ENCODE measurements at places on chromosomes 6 and 20. TPM values are rescaled to one million over a fixed set of nuclear protein-coding genes. Genes with fewer than 3 reads are reported as not detected.

GRCh38 chr6:761997-762396 is 69.1 kb upstream of the EXOC2 start:
- no peak for DNase-seq

DNA sequence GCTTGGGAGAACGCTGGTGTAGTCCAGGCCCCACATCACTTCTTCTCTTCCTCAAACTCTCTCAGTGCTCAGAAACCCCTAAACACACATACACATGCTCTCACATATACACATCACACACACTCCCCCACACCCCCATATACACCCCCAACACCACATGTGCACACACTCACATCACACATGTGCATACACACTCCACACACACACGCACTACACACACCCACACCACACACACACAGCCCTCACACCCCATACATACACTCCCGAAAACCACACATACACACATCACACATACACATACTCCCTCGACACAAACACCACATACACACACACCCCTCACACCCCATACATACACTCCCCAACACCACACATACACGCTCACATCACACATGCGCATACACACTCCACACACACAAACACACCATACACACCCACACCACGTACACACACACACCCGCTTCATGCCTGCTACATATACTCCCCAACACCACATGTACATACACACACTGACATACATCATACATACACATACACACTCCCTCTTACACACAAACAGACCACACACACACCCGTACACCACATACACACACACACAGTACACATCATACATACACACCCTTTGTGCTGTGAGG is 110.3 kb upstream of the TMEM170B start:
- DNase-seq, result no peak

The DACT2 gene
- total RNA-seq, result 1.6 TPM

The OSBPL2 gene
- total RNA-seq, result 52.3 TPM

DNA sequence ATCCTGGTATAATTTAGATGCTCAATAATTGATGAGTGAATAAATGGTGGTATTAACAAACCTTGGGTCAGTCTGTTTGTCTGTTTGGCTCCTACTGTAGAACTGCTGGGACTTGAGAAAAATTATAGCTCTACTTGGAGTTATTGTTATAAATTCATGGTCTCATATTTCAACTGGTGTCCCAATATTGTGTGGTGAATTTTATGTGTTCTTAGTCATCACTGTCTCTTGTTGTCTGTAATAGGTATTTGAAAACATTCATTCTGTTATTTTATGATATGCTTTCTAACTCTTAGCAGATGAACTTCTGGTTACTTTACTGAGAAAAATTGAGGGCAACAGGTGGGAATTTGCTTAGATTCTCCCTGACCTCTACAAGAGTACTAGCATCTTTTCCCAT is 221.4 kb downstream of the CDKAL1 start:
- DNase-seq, result no peak

- peak; percentile 48 for DNase-seq
These were observed 242.9 kb downstream of the CDC5L start for GRCh38 chr6:44630125-44631028.

- DNase-seq, result no peak
These were observed 10.0 kb downstream of the MBOAT1 start for GRCh38 chr6:20202324-20202658.

DNA sequence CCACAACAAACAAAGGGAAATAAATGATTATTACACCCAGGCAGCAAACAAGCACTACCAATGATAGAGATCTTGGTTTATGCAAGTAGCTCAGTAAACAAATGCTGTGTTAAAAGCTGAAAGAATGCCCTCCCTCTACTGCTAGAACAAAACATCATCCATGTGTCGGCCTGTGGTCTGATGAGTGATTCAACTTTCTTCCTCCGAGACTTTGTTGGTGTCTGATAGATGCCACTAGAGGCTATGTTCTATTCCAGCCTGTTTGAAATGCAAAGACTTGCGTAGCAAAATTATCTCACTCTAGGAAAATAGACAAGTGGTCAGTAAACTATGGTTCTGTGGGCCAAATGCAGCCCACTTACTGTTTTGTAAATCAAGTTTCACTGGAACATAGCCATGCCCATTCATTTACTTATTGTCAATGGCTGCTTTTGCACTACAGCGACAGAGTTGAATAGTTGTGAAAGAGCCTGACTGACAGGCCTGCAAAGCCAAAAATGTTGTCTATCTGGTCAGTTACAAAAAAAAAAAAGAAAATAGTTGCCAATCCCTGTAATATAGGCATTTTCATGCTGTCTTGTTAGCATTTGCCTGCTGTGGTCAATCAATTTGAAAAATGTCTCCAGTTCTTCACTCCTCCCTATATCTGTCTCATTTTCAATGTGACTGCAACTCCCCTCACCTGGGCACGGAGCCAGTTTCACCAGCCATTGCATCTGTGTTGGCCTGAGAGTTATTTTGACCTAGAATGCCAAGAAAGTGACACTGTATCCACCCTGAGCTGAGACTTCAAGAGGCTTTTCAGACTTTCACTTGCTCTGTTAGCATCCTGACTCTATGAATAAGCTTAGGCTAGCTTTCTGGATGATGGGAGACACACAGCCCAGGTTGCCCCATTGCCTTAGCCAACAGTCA is 544.6 kb upstream of the BTBD3 start:
- peak; percentile 49 for DNase-seq

- no peak for DNase-seq
These were observed 1.5 kb downstream of the SYNDIG1 start for GRCh38 chr20:24470746-24471582.

The TRERF1 gene
- 1.5 TPM for total RNA-seq

- DNase-seq, result no peak
These were observed 177.8 kb upstream of the ECI2 start for GRCh38 chr6:4313044-4313686.

The ADGRF5 gene
- 41.1 TPM for total RNA-seq

The KIFC1 gene
- total RNA-seq, result 0.97 TPM

GRCh38 chr6:34143196-34143883 is 2.5 kb downstream of the GRM4 start:
- no peak for DNase-seq

Data from Right ventricle myocardium superior (tissue), 1 donor.